ENCODE measurements at places on chromosomes 2 and 18.

DNA sequence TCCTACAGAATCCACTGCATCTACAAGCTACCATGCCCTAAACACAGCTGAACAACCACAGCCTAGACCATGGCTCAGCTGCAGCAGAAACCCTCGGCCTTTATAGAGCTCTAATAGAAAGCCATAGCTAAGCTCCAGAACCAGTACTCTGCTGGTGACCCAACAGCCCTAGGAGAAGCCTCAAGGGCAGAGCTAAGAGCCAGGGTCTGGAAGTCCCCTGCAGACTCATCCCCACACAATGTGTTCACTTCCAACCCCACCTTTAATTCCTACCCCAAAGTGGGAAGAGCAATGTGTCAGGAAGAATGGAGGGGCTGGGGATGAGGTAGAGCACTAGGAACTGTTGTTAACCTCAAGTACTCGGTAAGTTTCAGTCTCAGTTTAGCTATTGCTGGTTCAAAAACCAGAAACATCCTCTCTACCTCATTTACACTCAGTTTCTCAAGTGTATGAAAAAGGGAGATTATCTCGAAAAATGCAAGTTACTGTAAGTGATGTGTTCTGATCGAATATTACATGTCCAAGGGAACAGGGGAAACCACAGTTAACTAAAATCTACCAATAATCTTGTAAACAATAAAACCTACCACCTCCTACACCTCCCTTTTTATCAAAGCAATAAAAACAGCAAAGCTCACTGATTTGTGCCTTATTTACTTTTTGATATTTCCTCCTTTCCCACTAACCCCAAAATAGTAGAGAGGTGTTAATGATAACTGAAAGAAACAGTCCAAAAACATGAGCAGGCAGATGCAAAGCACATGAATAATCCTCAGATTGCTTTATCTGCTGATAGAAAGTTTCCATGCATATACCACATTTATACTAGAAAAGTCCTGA lies 36.2 kb downstream of the THADA start:
- no peak for DNase-seq

- no peak for DNase-seq
Measured at GRCh38 chr2:168208652-168209051, 38.7 kb downstream of the STK39 start.

DNA sequence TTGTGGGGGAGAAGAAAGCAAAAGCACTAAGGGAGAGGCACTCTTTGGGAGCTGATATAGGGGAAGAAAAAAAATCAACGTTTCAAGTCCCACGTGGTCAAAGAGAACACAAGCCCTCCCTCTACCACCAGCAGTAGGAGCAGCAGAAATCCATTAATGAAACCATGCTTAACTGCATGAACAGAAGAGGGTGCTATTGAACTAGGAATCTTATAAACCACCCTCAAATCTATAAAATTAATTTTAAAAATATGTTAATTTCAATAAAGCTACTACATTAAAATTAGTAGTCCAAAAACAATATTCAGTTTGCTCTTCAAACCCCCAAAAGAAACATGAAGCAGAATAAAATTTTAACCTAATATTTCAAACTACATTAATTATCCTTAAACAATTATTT lies 147.8 kb downstream of the TMEM18 start:
- peak; percentile 26 for DNase-seq

- no peak for DNase-seq
Measured at GRCh38 chr2:126409850-126410249, 246.1 kb upstream of the GYPC start.

DNA sequence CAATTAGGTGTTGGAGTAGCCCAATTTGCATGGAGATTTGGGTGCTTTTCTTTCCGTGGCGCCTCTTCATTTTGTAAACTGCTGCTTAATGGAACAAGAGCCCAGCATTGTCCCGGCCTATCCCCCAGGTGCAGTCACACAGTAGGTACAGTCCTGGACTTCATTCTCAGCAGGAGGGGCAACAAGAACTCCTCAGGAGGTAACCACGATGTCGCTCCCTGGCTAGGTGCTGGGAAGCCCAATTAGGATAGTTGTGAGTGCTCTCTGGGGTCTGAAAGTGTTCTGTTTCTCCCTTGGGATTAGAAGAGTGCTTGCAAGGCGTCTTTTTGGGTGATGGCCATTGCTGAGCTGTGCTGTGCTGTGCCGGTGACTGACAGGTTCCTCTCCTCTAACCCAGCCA lies 53.8 kb downstream of the CABLES1 start:
- no peak for DNase-seq

GRCh38 chr2:204657024-204657423 lies 111.7 kb downstream of the PARD3B start:
- DNase-seq: no peak

DNA sequence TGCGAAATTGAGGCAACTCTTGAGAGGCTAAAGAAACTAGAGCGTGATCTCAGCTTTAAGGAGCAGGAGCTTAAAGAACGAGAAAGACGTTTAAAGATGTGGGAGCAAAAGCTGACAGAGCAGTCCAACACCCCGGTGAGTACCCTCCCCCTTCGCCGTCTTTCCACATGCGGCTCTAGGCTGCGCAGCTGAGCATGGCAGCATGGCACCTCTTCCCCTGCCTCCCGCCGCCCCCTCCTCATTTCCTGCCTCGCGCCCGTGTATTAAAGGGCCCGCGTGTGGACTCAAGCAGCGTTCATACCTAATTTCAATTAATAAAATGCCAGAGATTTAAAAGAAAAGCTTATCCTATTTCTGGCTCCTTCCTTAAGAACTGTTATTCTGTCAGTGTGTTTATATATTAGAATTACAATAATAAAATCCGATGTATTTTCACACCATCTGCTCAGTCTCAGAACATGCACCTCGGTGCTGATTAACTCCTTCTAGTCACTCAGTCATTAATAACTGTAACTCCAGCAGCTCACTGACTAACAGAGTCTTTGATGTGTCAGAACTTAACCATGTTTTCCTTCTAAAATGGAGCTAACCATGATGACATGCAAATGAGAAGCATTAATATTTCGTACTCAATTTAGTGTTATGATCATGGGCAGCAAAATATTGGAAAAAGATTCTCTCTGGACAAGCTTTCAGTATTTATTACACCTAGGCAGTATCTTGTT lies 137.4 kb upstream of the CDCA7 start:
- DNase-seq: no peak

- no peak for DNase-seq
Measured at GRCh38 chr2:136929531-136929930, 164.2 kb downstream of the THSD7B start.

DNA sequence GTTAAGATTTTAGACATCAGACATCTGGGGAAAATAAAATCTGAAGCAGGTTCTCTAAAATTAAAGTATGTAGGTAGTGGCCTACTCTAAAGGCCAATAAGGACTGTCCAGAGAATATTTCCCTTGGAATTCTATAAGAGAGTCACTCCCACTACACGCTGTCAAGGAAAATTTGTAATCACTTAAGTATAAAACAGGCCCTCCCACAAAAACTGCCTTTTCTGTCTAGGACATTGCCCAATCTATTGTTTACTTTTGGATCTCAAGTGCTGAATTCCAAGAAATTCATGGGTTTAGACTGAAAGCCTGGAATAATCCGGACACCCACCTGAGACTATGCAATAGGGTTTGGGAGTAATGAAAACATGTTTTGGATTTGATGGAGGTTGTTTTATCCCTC lies 1.7 kb upstream of the SRBD1 start:
- no peak for DNase-seq

- no peak for DNase-seq
Measured at GRCh38 chr2:187532333-187533120, 21.7 kb downstream of the TFPI start.

DNA sequence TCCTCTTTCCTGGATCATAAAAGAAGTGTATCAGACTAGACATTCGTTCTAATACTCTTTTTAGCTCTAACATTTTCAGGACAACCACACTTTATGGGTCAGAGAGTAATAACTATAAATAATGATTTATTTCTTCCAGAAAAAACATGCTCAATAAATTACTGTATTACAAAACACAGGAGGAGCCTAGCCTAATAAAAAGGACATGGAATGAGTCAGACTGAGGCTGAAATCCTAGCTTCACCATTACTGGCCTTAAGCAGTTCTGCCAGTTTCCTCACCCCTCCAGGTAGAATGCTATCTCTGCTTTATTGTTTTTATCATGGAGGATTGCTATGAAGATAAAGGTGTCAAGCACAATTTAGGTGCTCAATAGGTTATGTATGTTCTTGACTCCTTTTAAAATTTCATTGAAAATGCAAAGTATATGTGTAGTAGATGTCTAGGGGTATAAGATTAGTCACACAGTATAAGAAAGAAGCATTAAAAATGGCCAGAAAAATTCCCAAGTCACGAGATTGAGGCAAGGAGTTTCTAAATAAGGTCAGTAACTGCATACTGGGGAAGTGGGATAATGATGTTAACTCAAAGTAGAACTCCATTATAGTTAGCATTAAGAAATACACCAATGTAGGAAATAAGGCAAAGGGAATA lies 105.5 kb upstream of the NEUROD1 start:
- peak; percentile 27 for DNase-seq

DNA sequence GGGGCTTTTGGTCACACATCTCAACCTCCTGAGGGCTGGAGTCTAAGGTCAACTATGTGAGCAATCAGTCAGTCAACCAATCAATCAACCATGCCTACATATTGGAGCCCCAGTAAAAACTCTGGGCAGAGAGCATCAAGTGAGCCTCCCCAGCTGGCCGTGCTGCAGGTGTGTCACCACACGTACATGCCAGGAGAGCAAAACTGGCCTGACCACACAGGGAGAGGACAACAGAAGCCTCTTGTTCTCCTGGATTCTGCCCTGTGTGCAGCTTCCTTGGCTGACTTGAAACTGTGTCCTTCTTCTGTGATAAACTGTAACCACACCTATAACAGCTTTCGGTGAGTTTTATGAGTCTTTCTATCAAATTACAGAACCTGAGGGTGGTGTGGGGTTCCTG lies 25.9 kb downstream of the GPR35 start:
- DNase-seq: peak; percentile 21

GRCh38 chr2:102418421-102418961 lies 4.5 kb upstream of the IL18RAP start:
- DNase-seq: no peak

- DNase-seq: no peak
Measured at GRCh38 chr18:32321826-32322225, 132.0 kb downstream of the MEP1B start.

DNA sequence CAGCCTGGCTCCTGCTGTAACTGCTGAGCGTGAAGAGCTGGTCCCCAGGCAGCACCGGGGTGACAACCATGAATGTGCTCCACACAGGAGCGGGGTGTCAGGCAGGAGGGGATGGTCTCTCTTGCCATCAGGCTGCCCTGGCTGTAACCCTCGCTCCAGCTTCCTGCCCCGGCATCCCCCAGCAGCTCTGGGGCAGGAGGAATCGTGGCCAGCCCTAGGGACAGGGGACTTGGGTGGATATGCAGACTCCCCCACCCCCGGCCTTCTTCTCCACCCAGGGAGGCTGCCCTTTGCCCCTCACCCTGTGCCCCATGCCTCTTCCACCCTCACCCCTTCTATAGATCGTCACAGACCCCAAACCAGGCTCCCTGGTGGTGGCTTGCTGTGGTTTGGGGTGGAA lies 69.4 kb upstream of the SMAD7 start:
- no peak for DNase-seq

DNA sequence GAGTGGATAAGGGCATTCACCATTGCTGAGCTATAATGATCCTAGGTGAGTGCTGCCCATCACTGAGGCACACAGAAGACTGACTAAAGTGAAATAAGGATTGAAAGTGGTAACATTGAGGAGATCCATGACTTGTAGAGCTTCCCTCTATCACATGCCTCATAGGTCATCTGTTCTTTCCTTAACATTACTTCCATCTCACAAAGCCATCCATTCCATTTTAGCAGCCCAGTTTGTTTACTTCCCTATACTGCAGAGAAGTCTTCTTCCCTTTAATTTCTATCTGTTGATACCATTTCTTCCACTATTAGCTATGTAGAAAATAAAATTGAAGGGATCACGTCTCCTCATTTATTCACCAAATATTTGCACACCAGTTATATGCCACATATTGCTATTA lies 32.1 kb downstream of the ME2 start:
- DNase-seq: no peak

- DNase-seq: no peak
Measured at GRCh38 chr18:55579501-55580270, 8.3 kb downstream of the TCF4 start.

DNA sequence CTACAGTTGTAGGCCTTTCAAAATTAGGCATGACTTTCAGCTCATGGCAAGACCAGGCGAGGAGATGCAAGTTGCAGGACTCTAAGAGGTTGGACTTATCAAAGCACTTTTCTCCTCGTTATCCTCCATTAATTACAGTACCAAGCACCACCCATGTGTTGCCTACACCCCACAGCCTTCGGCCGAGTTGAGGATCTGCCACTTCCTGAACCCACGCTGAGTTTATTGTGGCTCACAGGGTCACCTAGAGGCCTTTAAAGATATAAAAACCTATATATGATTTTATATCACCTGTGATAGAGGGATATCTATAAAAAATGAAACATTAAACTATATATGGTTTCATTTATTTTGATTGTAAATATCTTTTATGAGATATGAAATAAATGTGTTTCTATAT lies 2.6 kb downstream of the UGT1A10 start:
- no peak for DNase-seq

DNA sequence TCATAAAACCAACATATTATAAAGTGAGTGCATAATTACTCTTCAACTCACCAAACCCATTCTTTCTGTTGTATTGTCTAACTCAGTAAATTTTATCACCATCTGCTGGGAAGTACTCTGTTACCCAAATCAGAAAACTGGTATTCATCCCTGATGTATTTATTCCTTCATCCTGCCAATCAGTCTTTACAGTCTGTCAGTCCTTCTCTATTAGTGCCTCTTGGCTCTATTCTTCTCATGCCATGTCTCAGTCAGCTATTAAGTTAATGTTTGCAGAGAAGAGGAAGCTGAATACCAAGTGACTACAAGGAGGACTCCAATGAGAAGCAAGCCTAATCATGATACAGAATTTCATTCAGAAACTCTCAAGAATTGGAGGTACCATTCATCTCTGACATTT lies 631.2 kb downstream of the CPS1 start:
- DNase-seq: no peak

DNA sequence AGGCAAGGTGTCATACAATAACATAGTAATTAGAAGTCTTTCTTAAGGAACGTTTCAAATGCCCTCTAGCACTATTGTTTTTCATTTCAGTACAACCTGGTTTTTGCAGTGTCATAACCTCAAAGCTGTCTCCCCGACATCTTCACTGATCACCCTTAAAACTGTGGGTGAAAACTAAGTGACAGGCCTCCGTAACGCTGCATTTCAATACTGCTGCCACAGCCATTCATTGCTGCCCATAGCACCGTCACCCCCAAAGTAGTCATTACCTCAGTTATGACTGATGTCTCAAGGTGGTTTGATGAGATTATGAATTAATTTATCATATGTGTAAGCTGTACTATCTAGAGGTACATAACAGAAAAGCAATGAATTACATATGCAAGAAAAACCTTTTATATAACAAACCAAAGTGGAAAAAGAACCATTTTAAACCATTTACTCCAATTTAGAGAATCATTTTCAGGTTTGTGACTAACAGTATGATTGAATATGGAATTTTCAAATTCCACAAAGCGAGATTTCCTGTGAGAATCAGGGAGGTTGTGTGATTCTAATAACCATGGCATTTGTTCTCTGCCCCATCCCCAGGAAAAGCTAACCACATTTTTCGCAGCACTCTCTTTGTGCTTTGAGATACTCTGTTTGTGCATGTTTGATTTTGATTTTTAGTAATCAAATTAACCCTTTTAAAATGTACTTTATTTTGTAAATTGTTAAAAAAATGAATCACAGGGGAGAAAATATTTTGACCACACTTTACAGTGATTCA lies 263.0 kb downstream of the PTGR3 start:
- no peak for DNase-seq

GRCh38 chr18:55433648-55434047 lies 154.3 kb downstream of the TCF4 start:
- no peak for DNase-seq
